ENCODE measurements at places on chromosomes 7 and 10.

- DNase-seq = no peak
These were observed 161.2 kb downstream of the LRRTM3 start for GRCh38 chr10:67087135-67087425.

- no peak for DNase-seq
These were observed 255.7 kb upstream of the LRRN3 start for GRCh38 chr7:110835218-110835617.

DNA sequence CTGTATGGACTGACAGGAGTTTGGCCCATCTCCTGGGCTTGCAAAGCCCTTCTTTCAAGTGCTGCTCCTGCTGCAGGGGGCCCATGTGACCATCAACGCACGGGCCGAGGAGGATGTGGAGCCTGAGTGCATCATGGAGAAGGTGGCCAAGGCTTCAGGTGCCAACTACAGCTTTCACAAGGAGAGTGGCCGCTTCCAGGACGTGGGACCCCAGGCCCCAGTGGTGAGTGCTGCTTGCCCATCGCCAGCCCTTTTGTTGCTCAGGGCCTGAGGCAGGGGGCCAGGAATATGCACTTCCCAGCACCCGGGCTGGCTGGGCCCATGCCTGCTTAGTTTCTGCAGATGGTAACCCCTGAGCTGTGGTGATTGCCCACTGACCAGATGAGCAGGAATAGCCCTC is 8.7 kb downstream of the PGAM2 start:
- DNase-seq = no peak

- DNase-seq = no peak
These were observed 2.8 kb downstream of the STK32C start for GRCh38 chr10:132304756-132305509.

GRCh38 chr7:54705436-54705835 is 53.6 kb downstream of the SEC61G start:
- DNase-seq = peak; percentile 23

DNA sequence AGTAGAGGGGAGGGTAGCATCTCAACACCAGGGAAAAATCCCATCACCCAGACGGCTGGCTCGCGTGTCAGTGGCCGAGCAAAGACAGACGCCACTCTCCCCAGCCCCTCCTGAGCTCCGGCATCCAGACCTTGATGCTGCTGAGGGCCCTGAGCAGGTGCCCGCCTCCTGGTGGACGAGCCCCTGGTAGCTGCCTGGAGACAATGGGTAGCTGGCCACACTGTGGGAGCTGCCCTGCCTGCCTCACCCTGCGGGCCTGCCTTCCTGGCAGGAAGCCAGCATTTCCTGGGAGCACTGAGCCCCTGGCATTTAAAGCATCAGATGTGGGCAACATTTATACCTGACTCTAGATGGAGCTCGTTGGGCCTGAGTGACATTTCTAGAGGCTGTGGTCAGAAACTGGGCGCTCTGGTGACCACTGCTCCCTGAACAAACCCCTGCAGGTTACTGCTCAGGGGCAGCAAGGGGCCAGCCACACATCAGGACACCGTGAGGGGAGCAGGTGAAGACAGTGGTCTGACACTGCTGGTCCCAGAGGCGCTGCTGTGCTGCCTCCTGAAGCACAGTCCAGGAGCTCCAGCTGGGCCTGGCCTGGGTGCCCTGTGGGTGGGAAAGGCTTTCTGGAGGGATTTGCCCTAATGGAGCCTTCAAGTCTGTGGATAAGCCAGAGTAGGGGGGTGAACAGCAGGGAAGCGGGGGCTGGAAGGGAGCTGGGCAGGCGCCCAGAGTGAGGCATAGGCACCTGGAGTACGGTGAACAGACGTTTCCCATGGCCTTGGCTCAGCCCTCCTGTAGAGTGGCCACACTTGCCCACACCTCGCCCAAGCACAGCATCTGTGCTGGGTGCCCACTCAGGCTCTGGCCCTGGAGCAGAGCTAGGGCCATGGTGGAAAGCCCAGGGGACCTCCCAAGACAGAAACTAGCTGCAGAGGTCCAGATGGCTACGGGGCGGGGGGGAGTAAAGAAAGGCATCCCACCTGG is 138.7 kb downstream of the MAPK8 start:
- peak; percentile 14 for DNase-seq

GRCh38 chr7:114375907-114376306 is 38.7 kb upstream of the FOXP2 start:
- DNase-seq = no peak

Measured in fibroblast of skin of scalp (primary cell).